ENCODE measurements at places on chromosomes 5 and 9.

GRCh38 chr5:6830643-6831239, 117.5 kb downstream of the TENT4A start:
- no peak for DNase-seq

- DNase-seq, result no peak
Measured at GRCh38 chr5:165616490-165617405, 2111.3 kb downstream of the MAT2B start.

- DNase-seq, result no peak
Measured at GRCh38 chr5:83401122-83401731, 70.3 kb upstream of the VCAN start.

DNA sequence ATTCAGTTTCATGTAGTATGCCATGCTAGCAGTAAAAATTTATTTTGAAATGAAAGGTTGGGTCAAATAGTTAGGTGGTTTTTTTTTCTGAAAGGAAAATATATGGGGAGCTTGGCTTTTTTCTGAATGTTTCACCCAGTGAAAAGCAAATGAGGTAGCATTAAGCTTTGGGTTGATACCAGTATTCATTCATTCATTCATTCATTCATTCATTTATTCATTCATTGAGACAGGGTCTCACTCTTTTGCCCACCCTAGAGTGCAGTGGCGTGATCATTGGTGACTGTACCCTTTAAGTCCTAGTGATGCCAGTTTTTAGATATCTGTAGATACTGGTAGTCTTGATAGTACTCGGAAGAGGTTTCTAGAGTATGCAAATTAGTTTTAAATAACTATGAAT, 42.4 kb upstream of the LRRC70 start:
- DNase-seq, result no peak

- no peak for DNase-seq
Measured at GRCh38 chr9:6924149-6924548, 166.4 kb downstream of the KDM4C start.

- peak; percentile 29 for DNase-seq
Measured at GRCh38 chr5:159178978-159179377, 30.4 kb downstream of the RNF145 start.

Measured in activated naive CD4-positive, alpha-beta T cell treated with Interleukin-2 at 50 U/mL for 16 hours (primary cell).